HL-60 (cell line): ENCODE measurements at places on chromosomes 6 and 20.
A peak's percentile ranks its signal among the peaks of the same experiment; 100 is the strongest.

DNA sequence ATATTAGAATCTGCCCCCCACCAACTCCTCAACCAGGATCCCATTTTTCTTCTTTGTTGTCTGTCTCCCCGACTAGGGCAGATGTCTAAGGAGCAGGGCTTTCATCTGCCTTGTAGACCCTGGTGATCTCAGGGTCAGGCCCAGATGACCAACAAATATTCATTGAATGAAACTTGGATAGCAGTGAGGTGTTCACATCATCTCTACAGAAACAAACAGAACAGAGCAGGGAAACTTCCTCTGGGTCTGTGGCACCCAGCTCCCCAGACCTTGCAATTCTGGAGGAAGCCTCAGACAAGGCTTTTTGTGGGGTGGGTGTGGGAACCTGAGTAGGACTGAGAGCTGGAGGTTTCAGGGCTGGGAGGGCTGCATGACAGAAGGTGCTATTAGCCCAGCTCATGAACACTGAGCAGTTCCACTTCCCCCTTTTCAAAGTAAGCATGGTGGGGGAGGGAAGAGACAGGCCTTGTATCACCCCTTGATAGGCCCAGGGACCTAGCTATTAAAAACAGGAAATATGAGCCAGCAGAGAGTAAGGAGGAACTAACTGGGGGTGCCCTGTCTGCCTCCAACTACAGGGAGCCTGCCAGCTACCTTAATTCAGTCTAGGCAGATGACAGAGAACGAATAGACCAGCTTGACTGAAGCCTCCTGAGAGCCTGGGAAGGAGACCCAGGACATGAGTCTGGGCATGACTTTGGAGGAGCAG lies 37.3 kb upstream of the TOP1 start:
- peak; percentile 98 for DNase-seq

DNA sequence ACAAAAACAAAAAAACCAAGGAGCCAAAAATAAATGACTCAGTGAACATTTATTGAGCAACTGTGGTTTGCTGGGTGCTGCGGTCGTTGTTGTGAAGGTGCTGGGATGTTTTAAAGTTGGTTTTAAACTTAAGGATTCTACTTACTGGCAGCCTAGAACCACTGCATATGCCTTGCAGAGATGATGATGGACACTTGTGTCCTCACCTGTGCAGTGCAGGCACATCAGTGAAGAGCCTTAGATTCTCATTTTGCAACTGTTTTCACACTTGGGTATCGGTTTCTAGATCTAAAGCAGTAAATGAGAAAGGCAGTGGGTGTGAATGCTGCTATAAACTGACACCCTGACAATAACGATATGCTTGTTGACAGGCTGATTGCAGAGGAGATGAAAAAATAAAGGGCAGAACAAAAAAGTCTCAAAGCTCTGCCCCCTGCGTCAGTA lies 68.8 kb downstream of the UTRN start:
- DNase-seq, result no peak

DNA sequence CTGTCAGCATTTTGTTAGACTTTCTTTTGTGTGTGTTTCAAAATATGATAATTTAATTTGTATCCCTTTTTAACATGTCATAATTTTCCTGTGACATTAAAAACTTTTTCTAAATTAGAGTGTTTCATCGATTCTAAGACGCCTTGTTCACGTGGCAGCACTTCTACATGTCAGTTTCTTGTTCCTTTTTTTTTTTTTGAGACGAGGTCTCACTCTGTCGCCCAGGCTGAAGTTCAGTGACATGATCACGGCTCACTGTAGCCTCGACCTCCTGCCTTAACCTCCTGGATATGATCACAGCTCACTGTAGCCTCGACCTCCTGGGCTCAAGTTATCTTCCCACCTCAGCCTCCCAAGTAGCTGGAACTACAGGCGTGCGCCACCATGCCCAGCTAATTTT lies 27.6 kb upstream of the ADRM1 start:
- no peak for DNase-seq

DNA sequence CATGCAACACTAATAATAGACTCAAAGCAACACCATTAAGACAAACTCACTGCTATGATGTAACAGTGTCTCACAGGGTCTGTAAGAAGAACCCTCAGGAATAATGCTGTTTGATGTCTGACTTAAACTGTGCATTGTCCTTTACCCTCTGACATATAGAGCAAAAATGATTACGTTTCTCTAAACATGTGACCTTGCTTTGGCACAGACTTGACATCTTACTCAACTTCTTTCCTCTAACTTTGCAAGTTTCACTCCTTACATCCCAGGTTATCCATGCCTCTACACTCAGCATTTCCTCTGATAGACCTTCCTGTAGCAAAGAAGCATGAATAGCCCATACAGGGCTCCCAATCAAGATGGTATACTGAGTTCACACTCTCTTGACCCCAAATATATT lies 252.7 kb downstream of the UST start:
- DNase-seq, result no peak

- DNase-seq, result no peak
Measured at GRCh38 chr20:11687546-11688292, 230.0 kb upstream of the BTBD3 start.

DNA sequence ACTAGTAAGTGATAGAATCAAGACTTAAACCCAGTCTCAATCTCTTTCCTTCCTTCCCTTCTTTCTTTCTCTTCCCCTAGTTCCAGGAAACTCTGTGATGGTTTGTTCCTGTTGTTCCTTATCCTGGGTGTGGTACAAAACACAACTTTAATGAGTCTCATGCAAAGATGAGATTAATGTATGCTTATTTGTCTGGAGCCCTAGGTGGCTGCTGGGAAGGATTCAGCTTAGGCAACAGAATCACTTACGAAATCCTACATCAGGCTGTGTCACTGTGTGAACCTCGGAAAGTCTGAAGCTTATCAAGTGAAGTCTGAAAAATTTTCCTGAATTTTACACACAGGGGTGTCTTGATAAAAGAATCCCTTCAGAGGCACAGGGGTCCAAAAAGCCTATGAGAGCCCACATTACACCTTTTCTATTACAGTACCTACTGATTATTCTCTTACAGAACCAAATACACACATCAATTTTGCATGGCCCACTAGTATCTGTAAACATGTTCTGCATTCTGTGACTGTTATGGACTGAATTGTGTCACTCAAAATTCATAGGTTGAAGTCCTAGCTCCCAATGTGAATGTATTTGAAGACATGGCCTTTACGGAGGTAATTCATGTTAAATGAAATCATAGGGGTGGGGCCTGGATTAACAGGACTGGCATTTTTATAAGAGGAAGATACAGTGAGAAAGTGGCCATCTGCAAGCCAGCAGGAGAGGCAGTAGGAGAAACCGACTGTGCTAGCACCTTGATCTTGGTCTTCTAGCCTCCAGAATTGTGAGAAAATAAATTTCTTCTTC lies 144.7 kb downstream of the MYB start:
- peak; percentile 70 for DNase-seq

DNA sequence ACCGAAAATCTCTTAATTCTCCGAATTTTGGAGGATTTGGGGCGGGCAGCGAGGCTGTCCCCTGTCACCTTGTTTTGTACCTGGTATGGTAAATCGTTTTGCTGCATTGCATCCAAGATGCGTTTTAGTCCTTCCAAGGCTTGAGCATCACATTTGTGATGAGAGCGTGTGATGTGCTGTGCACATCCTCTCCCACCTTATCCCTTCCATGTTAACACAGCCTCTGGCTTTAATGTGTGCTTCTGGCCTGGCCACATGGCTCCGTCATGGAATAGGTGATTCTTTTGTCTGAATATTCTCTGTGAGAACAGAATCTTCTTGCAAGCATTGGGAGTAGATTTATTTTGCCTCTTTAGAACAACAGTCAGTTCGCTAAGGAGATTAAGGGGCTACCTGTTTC lies 763 bp downstream of the TMEM14A start:
- no peak for DNase-seq

GRCh38 chr6:145086197-145086596 lies 649.1 kb downstream of the EPM2A start:
- no peak for DNase-seq

GRCh38 chr6:73515204-73515655 lies 5.6 kb downstream of the EEF1A1 start:
- DNase-seq, result no peak
